ENCODE measurements at places on chromosomes 5 and 9. TPM values are rescaled to one million over a fixed set of nuclear protein-coding genes. Genes with fewer than 3 reads are reported as not detected.

The SPINK7 gene
- polyA plus RNA-seq = not detected

The STPG3 gene
- polyA plus RNA-seq = not detected

GRCh38 chr9:127899128-127899943 is at the start of gene ST6GALNAC6:
Gene ST6GALNAC6 (minus strand): TSS chr9:127899603. CDS start chr9:127897981, 1,622 bp downstream.
- no peaks in the 10 kb centered on the region for H3K27me3 ChIP-seq
- H3K36me3 ChIP-seq = no peaks in the 10 kb centered on the region

GRCh38 chr5:176776916-176777315 is 33.4 kb upstream of the UNC5A start:
- no peaks in the 10 kb centered on the region for H3K4me1 ChIP-seq
- H3K36me3 ChIP-seq = no peaks in the 10 kb centered on the region
- H3K4me3 ChIP-seq = no peak overlapping the region
- DNase-seq = no peak

DNA sequence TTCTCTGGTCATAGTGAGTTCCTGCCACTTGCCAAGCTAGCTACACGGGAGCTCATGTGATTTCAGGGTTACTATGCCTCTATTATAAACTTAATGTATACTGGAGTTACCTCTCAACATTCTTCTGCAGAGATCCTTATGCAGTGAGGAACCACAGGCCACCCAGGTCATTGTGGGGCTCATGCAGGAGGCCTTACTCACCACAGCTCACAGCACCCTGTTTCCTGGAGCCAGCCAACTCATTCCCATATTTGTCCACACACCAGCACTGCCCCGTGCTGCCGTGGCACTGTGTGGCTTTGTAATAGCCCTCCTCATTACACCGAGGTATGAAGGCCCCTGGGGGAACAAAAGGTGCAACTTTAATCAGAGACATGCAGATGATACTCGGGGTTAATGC is 520.0 kb downstream of the SPOCK1 start:
- DNase-seq = no peak
- H3K4me3 ChIP-seq = no peak overlapping the region
- H3K4me1 ChIP-seq = no peaks in the 10 kb centered on the region
- no peaks in the 10 kb centered on the region for H3K27me3 ChIP-seq
- H3K27ac ChIP-seq = no peak overlapping the region
- H3K36me3 ChIP-seq = no peaks in the 10 kb centered on the region

DNA sequence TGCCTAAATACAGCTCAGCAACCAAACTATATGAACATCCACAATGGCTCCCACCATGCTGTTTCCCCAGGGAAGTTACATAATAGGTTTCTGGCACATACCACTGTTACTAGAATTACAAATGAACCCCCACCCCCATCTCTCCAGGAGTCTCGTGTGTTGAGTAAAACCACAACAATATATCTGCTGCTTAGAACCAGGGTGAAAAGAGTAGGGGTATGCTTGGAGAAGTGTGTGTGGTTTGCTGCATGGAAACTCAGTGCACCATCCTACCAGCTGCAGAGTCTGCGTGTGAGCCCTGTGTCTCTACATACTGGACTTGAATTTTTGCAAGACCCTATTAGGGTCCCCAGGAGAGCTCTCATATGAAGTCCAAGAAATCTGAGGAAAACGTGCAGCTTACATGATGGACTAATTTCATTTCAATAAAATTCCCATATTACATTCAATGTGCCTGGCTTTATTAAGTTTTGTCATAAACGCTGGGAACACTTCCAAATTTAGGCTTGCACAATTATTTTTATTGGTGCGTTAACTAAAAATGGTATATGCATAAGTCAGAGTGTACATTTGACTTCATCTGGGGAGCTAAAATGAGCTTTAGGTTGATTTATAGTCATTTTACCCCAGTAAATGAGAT is 104.5 kb upstream of the NFIB start:
- no peaks in the 10 kb centered on the region for H3K36me3 ChIP-seq
- H3K4me1 ChIP-seq = no peaks in the 10 kb centered on the region
- H3K27me3 ChIP-seq = no peaks in the 10 kb centered on the region
- no peak overlapping the region for H3K27ac ChIP-seq
- no peak for DNase-seq

The SLC1A1 gene
- 1.7 TPM for polyA plus RNA-seq

DNA sequence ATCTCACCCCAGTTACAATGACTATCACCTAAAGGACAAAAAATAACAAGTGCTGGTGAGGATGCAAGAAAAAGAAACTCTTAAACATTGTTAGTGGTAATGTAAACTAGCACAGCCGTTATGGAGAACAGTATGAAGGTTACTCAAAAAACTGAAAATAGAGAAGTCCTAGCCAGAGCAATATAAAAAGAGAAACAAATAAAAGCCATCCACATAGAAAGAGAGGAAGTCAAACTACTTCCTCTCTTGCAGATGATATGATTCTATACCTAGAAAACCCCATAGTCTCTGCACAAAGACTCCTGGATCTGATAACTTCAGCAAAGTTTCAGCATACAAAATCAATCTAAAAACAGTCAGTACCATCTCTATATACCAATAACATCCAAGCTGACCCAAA is 221.5 kb upstream of the FAM174A start:
- no peak for DNase-seq
- no peak overlapping the region for H3K4me3 ChIP-seq
- H3K27me3 ChIP-seq = no peaks in the 10 kb centered on the region
- no peak overlapping the region for H3K27ac ChIP-seq

GRCh38 chr5:124810396-124811006 is 64.1 kb upstream of the ZNF608 start:
- H3K27me3 ChIP-seq = no peaks in the 10 kb centered on the region
- no peak overlapping the region for H3K4me3 ChIP-seq
- DNase-seq = no peak
